GM18507 (cell line): ENCODE measurements at places on chromosomes 6 and 20.

DNA sequence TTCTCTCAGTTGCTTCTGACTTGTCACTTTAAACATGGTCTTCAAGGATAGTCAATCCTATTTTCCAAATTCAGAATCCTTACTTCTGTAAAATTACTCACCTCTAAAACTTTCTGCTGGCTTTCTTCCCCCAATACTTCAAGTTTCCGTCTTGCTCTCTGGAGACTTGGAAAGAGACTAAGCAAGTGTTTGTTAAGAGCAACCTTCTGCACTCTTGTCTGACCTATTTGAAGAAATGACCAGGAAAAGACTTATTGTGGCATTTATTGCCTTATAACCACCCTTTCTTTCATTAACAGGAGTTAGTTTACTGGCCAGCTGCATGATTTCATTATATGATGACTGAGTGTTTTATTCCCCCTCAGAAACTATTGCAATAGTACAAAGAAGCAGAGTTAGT lies 181.0 kb downstream of the TBC1D7 start:
- DNase-seq: no peak

GRCh38 chr20:7859356-7859802 lies 80.9 kb downstream of the HAO1 start:
- DNase-seq: no peak

- no peak for DNase-seq
Measured at GRCh38 chr6:133891927-133892812, 3.3 kb downstream of the TCF21 start.

- no peak for DNase-seq
Measured at GRCh38 chr6:139699335-139699734, 324.9 kb upstream of the CITED2 start.

- no peak for DNase-seq
Measured at GRCh38 chr20:57772349-57772964, 62.6 kb upstream of the PMEPA1 start.
